ENCODE measurements at places on chromosomes 5 and 9.

GRCh38 chr5:162096448-162096847 lies 28.9 kb downstream of the GABRG2 start:
- DNase-seq: peak; percentile 25

DNA sequence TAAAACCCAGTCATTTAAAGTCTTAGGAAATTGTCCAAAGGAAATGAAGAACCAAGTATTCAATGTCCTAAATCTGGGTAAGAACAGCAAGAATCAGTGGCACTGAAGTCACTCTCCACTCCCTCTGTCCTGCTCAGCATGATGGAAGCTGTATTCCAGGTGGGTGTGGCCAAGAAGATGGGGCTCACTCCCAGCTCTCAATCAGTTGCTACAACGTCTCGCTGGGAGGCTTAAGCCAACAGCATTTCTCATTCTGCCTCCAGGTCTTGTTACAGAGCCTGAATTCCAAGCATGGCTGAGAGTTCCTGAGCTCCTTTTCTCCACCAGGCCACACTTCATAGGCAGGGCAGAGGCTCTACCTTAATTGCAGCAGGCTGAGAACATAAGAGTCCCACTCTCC lies 41.2 kb upstream of the TRIO start:
- no peak for DNase-seq

DNA sequence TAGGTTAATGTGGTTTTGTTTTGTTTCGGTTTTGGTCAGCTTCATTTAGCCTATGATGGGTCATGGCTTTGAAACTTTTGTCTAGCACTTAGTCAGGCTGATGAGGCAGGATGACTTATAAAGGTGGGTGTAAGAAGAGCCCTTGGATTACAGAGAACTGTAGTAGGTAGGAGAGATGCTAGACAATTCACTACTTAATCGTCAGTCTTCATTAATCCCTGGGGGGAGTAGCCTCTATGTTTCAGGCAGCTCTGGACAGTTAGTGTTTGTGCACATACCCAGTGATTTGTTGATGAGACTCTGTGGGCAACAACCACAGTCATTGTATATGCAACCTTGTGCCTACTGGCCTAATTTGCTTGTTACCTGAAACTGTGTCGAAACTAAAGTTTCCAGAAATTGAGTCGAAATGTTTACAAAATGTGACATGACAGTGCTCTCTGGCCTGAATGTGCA lies 113.3 kb downstream of the MTREX start:
- DNase-seq: no peak

GRCh38 chr5:39369123-39369815 lies 5.0 kb upstream of the C9 start:
- no peak for DNase-seq

- no peak for DNase-seq
These were observed 221.3 kb upstream of the KLF9 start for GRCh38 chr9:70635790-70636189.

- peak; percentile 59 for DNase-seq
These were observed 2.2 kb downstream of the ZNF366 start for GRCh38 chr5:72505016-72505415.

GRCh38 chr9:116479056-116479544 lies 208.0 kb upstream of the TRIM32 start:
- DNase-seq: no peak

DNA sequence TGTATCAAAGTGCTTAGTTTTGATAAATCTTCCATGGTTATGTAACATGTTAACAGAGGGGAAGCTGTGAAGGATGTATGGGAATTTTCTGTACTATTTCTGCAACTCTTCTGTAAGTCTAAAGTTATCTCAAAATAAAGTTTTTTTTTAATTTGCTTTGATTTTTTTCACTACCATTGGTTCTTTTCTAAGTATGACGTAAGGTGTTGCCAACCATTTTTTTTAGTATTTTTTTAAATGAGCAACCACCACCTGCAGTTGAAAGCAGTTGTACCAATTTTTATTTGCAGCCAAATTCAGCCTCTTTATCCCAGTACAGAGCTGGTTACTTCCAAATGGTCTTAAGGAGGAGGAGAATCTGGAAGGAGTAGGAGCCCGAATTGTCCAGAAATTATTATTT lies 192.2 kb downstream of the CHSY3 start:
- DNase-seq: no peak

GRCh38 chr9:129735546-129735945 lies 17.3 kb downstream of the PTGES start:
- no peak for DNase-seq

GRCh38 chr9:137138722-137139467 lies at the start of gene GRIN1:
TSS of gene GRIN1 (plus strand) at chr9:137139154. CDS start at chr9:137139487, 333 bp downstream.
- DNase-seq: no peak

DNA sequence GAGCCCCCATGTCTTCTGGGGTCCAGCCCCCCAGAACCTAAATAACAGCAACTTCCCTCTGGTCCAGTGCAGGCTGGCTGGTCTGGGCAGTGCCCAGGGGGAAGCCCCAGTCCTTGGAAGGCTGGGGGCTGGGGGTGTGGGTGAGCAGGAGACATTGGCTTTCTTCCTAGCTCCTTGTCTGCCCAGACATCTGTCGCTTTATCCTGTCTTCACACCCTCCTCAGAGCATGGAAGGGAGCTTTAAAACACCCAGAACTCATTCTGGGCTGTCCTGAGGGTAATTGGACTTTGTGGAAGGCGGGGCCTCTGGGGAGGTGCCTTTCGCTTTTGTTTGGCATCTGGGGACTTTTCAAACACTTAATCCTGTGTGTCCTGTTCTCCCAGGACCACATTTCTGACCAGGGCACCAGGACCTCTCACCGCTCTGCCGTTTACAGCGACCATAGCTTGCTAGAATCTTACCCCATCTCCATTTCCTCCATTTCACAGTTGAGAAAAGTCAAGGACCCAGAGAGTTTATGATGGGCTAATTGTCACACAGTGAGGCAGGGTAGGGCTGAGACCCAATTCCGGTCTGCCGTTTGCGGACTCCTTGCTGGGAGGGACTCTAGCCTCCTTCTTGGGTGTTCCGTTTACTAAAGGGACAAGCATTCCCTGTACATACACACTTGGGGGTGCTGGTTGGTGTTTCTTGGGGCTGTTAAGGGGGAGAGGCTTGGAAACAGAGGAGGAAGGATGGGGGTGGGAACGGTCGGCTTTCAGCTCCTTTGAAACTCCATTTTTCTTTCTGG lies 1.1 kb downstream of the GSN start:
- peak; percentile 64 for DNase-seq

DNA sequence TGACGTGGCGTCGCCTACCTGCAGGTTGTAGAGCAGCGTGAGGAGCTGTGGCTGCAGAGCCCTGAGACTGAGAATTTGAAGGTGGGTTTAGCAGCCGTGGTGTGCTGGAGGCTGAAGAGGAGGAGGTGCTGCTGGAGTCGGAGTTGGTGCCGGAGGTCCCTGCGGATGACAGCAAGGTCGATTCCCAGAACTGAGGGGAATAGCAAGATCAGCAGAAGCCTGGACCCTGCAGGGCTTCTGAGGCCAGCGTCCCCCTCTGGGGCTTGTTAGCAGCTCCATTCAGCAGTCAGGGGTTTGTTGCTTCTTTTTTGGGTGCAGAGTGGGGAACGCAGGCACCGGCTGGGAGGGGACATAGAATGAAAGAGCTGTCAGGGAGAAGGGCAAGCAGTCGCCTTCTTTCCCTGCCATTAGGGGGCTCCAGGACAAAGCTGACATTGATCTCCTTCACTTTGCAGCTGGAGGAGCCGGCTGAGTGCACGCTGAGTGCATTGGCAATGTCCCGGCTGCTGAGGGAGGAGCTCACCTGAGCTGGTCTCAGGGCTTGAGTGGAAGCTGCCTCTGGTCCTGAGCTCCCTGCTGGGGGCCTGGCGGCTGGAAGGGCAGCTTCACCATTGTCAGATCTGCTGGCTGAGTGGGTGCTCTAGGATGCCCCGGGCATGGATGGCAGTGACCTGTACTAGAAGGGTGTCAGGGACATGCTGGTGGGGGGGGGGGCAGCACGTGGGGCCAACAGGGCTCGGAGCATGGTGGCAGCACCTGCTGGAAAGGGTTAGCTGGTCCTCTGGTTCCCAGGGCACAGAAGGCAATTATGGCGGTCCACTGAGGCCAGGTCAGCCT lies 20.8 kb downstream of the OBP2B start:
- no peak for DNase-seq

- DNase-seq: no peak
These were observed 78.8 kb upstream of the TNFAIP8 start for GRCh38 chr5:119276978-119277377.

GRCh38 chr5:125140855-125141254 lies 394.4 kb upstream of the ZNF608 start:
- DNase-seq: no peak

DNA sequence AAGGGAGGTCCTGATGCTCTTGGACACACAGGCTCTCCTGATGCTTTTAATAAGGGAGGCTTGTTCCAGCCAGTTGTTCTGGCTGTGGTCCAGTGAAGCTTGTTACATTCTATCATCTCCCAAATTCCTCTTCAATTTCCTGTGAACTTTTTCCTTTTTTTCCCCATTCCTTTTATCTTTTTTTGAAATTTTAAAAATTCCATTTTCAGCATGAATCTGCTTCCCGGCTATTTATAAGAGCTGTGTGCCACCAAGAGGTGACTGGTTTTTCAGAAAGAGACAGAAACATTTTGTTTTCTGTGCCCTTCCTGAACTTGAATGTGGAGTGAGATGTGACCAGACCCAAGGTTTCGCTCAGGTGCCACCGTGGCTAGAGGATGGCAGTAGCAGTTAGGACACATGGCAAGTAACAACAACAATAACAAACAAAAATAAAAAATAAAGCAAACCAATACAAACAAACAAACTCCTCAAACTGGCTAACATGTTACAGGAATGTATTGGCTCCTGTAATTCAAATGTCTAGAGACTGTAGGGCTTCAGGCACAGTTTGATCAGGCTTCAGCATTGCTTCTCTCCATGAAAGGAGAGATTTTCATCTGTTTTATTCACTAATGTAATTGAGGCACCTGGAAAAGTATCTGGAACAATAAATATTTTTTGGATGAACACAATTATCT lies 121.1 kb downstream of the BOD1 start:
- DNase-seq: no peak

- no peak for DNase-seq
These were observed 83.8 kb upstream of the GNA14 start for GRCh38 chr9:77731930-77732329.

- peak; percentile 27 for DNase-seq
These were observed 45.8 kb downstream of the KIAA1958 start for GRCh38 chr9:112532427-112532826.

DNA sequence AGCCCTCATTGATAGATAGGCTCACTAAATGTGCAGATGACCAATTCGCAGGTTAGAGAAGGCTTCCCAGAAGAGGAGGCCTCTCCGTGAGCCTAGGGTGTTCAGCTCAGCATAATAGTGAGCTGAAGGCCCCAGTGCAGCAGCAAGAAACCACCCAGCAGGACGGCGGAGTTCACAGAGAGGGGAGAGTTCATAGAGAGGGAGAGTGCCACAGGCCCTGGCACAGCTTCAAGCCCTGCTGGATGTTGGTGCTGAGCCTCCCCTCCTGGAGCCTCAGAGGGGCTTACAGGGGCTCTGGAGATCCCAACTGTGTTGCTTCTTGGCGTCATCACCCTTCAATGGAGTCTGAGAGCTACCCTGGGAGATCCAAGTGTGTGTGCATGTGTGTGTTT lies 2.1 kb downstream of the SLC22A5 start:
- no peak for DNase-seq

DNA sequence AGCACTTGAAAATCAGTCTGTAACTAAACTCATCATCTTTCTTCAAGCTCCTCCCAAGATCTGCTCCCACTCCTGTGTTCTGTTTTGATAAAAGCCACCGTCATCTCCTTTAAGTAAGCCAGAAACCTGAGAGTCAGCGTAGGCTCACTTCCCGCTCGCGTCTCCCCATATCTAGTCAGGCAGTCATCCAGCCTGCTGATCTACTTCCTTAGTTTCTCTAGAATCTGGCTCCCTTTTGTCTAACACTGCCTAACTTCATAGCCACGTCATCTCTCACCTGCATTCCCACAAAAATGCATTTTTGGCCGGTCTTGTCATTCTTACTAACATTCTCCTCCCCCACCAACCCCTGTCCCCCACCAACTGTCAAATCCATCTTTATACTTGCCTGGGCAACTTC lies 3.0 kb upstream of the TJP2 start:
- peak; percentile 82 for DNase-seq

DNA sequence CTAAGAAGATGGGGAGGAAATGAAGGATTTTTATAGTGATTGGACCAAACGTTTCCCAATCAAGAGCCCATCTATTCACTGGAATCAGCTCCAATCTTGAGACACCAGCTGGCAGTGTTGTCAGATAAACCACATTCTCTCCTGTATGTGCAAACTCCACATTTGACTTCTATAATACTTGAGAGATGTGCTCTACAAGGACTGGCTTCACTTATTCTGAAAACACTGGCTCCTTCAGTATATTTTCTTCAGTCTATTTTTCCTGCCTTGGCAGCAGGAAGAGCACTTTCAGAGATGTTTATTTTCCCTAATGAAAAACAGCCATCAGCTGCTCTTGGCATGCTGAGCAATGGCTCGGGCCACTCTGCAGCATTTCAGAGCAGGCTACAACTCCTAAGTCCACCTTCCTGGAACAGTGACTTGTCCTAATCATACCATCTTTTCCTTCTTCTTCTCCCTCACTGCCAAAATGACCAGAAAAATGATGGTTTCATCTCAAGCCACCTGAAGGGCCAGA lies 96.9 kb upstream of the FSTL4 start:
- DNase-seq: no peak

DNA sequence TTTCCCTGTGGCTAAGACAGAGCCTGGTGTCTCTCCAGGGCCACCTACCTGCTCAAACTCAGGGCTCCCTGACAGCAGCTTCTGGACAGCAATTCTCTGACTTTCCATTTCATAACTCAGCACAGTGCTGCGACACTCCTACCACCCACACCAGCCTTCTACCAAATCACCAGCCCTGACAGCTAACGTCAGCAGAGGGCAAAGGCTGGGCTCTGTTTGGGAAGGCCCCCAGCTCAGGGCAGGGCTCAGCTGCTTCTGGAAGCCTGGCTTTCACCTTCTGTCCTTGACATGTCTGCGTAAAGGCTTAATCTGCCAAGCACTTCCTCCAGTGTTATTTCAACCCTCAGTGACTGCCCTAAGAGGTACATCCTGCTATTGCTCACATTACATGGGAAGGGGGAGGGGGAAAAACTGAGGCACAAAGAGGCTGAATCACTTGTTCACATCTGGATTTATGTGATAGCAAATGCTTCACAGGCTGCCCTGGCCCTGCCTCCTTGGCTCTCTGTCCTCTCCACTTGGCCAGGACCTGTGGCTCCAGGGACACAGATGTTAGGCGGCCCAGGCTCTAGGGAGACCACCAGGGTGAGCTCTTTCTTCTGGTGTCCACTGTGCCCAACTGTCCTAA lies 102.5 kb upstream of the PANK3 start:
- DNase-seq: peak; percentile 55

Measured in inflammatory macrophage treated with lipopolysaccharide for 4 hours (primary cell).